Fibroblast of skin of left quadriceps (primary cell): ENCODE measurements at places on chromosomes 7 and 10.

- DNase-seq: no peak
These were observed 2.8 kb upstream of the DENND2A start for GRCh38 chr7:140643416-140643815.

- DNase-seq: no peak
These were observed 881.0 kb upstream of the LRRN3 start for GRCh38 chr7:110209884-110210283.

DNA sequence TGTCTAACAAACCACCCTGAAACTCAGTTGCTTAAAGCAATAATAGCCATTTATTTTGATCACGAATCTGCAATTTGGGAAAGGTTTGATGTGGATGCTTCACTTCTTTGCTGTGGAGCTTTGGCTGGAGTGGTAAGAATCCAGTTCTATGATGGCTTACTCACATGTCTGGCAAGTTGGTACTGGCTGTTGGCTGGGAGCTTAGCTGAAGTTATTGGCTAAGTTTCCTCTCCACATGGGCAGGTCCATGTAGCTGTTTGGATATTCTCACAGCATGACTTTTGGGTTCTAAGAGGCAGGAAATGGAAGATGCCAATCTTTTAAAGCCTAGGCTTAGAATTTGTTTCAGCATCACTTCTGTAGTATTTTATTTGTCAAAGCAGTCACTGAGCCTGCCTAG is 277.6 kb upstream of the NRP1 start:
- DNase-seq: no peak

- DNase-seq: no peak
These were observed 99.9 kb downstream of the LRRN3 start for GRCh38 chr7:111190804-111191203.

- no peak for DNase-seq
These were observed 16.7 kb downstream of the LRMDA start for GRCh38 chr10:75448166-75448565.

GRCh38 chr7:13240349-13240748 is 552.9 kb downstream of the ARL4A start:
- peak; percentile 4 for DNase-seq

DNA sequence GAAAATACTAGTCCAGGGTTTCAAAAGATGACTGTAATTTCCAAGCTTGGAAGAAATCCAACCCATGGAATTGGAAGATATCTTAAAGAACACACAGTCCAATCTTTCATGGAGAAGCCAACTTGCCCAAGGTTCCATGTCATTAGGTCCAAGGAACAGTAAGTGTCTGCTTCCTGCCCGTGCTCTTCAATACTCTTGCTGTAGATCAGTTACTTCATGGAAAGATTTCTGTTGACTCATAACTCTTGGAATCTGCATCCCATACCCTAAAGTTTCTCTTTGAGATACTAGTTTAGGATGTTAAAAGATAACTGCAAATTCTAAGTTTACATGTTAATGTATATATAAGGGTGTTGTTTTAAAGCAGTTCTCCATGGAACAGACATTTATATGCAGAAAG is 127.9 kb upstream of the SLC13A1 start:
- DNase-seq: no peak

GRCh38 chr10:58968389-58968755 is 208.1 kb upstream of the PHYHIPL start:
- DNase-seq: no peak

DNA sequence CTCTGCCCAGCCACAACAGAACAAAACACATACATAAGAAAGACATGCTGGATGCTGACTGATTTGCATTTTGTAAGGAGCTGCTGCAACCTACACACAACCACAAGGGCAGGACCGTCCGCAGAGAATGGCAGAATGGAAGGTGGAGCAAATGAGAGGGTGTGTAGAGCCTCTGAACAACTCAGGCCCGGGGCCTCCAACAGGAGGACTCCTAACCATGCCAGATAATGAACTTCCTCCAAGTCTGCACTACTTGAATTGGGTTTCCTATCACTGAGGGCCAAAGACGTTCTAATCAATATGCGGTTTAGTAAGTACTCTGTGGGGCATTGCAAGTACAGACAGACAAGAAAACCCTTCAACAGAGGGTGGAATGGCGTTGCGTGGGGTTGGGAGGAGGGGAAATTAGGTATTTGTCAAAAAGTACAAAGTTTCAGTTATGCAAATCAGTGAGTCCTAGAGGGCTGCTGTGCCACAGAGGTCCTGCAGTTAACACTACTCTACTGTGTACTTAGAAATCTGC is 14.6 kb downstream of the VOPP1 start:
- DNase-seq: no peak

- no peak for DNase-seq
These were observed 9.7 kb downstream of the CREM start for GRCh38 chr10:35136263-35136815.

DNA sequence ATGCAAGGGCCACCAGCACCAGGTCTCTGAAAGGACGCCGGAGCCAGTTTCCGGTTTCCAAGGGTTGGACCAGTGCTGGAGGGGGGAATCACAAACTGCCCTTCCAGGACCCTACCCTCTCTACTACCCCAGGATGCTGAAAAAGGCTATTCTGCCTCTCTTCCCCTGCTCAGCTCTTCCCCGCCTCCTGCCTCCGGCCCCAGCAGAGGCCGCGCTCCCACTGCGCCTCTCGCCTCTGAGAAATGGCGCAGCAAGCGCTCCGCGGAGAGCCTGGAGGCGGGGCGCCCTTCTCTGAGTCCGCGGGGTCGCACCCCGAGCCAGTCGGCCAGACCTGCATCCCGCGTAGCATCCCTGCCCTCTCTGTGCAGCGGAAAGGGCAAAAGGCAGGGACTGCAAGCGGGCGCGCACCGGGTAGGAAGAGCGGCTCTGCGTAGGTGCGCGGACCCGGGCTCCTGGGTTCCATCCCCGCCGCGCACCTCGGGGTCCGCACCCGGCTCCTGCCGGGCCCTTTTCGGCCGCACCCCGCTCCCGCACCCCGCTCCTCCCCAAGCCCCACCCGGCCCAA is 476 bp upstream of the RET start:
- DNase-seq: no peak

GRCh38 chr7:26105236-26105635 is 46.8 kb upstream of the NFE2L3 start:
- no peak for DNase-seq

GRCh38 chr10:78775891-78776290 is 292.9 kb upstream of the ZMIZ1 start:
- DNase-seq: no peak

DNA sequence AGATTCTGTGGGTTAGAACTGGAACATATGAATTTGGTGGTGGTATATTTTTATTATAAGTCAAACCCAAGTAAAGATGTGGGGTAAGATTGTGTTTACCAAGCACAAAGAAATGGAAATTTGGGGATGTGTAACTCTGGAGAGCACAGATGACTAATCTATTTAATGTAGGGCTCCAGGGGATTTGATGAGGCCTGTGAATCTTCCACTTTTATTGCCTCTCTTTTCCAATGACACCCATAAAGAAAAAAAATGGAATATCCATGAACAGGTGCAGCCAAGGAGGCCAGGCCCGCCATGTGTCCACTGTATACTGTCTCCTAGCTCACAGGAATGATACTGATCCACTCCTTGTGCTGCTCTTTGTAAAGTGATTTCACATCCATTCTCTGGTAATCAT is 2.8 kb downstream of the SRGN start:
- no peak for DNase-seq

GRCh38 chr10:126595160-126595559 is 75.3 kb downstream of the C10orf90 start:
- DNase-seq: no peak

DNA sequence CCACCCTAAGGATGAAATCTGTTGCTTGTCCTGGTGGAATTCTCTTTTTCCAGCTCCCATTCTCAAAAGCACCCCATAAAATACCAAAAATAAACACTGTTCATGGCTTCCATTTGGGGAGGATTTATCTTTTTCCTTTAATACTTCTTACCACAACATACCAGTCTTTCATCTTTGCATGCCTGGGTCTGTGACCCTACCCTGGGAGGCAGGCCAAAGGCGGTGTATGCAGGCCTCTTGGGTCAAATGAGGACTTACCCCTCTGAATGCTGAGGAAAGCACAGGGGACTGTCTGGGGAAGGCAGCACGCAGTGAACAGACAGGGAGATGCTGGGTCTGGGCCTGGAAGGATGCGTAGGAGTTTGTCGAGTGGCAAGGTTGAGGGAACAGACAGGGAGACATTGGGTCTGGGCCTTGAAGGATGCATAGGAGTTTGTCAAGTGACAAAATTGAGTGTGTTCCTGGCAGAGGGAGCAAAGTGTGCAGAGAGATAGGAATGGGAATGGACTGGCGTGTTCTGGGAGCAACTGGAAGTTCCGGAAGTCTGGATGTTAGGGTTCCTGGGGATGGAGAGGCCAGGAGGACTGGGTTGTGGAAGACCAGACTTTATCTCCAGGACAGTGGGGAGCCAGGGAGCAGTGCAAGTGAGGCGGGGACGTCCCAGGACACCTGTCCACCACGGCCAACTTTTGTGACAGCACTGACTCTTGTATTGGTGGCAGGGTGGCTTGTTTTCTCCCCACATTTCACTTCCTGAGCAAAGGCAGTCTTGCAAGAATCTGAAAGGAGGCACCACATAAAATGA is 40.8 kb downstream of the MYL10 start:
- no peak for DNase-seq
